ENCODE measurements at places on chromosomes 5 and 9. TPM values are rescaled to one million over a fixed set of nuclear protein-coding genes. Genes with fewer than 3 reads are reported as not detected.

FAM193B gene
- 30.8 TPM for total RNA-seq

UGT3A1 gene
- 2.5 TPM for total RNA-seq

SLC6A3 gene
- not detected for total RNA-seq

CDC25C gene
- 3.5 TPM for total RNA-seq

CARD9 gene
- total RNA-seq, result 3.0 TPM

PRSS3 gene
- 6.9 TPM for total RNA-seq

SPINK6 gene
- total RNA-seq, result not detected

FAXDC2 gene
- total RNA-seq, result 26.7 TPM

FOXE1 gene
- total RNA-seq, result 3.6 TPM

CDH10 gene
- 0.79 TPM for total RNA-seq

PCDHB13 gene
- 2.9 TPM for total RNA-seq

SEMA5A gene
- total RNA-seq, result 31.5 TPM

GARIN3 gene
- not detected for total RNA-seq

TRIM7 gene
- 2.3 TPM for total RNA-seq

ABLIM3 gene
- total RNA-seq, result 7.9 TPM

IFNB1 gene
- total RNA-seq, result not detected

NMUR2 gene
- total RNA-seq, result 0.10 TPM

NRARP gene
- total RNA-seq, result 9.9 TPM

SOX30 gene
- 0.10 TPM for total RNA-seq

TNFSF15 gene
- total RNA-seq, result 0.59 TPM

PCDH1 gene
- total RNA-seq, result 21.3 TPM

RNF183 gene
- total RNA-seq, result 0.20 TPM

FOXD4L6 gene
- total RNA-seq, result not detected

LHFPL2 gene
- total RNA-seq, result 75.7 TPM

CDKN2B-AS1 gene
- total RNA-seq, result 0.20 TPM

BARX1 gene
- not detected for total RNA-seq

UBAC1 gene
- total RNA-seq, result 27.2 TPM

ANKRD34B gene
- total RNA-seq, result 0.10 TPM

TSSK1B gene
- total RNA-seq, result 0.10 TPM

Data from skin of body (tissue), 3 donors.